ENCODE measurements at places on chromosomes 6 and 20.

DNA sequence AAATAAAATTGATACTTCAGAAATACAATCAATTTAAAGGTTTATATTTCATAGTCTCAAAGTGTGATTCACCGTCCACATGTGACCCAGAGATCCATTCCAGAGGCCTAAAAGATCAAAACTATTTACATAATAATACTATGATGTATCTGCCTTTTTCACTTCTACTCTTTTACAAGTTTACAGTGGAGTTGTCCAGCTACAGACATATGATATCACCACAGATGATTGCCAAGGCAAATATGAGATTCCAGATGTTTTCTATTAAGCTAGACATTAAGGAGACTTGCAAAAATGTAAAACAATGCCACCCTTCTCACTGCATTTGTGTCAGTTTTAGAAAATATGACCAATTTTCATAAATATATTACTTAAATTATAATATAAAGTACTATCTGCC lies 443.7 kb downstream of the GJA1 start:
- DNase-seq: no peak

DNA sequence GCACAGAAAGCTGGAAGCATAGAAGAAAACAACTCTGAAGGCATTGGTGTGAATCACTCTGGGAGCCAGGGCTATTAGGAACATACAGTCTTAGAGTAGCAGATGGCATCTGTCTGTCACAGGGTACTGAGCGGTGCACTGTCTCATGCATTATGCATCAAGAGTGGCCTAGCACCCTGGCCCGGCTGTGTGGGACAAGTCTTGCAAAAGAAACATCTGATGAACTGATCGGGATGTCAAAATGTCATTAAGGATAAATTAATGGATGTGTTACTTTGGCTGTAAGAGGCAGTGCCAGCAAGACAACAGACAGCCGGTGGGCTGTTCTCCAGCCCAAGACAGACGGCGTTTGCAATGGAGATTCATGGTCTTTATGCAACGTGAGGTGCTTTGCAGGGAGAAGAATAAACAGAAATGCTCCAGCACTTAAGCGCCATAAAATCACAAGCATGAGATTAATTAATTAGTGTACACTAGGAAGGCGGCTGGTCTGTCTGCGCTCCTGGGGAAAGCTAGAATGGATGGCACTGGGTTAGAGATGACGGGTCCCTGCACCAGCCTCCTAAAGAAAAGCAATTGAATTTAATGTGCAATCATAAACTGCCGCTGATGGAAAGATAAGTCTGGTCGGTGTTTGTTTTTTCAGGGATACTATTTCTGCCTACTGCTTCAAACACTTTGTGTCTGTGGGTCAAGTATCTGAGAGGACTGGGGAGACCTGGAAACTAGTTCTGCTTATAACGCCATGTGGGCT lies 600.6 kb upstream of the CHD6 start:
- no peak for DNase-seq

DNA sequence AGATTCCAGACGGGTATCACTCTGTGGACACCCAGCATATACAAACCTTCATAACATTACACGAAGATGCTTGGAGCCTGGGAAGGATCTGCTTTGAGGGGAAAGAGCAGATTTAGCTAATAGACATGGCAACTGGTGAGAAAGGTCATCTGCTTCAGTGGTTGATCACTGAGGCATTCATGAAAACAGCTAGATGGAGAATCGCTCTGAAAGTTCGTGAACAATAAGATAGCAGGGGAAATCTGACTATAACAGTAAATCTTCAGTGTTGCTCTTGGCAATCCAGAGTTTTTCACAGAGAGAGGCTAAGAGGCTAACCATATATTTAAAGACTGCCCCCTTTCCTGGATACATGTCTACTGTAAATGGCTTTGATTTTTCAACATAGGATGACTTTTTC lies 245.3 kb downstream of the FARS2 start:
- DNase-seq: no peak

DNA sequence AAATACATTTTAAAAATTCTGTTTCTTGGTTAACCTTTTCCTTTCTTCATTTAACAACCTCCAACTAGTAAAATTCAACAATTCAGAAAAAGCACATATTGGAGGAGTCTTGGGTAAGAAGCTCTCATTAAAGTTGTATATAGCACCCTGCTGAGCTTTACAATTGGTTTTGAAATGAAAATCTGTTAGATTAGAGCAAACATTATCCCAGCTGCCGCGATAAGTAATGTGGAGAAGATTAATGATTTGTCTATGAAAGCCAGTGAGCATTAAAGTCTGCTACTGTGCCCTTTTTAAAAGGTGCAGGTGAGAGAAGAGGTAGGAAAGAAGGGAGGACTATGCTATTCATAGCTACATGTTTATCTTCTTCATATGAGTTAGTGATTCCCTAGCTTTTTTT lies 201.5 kb downstream of the ZFAND3 start:
- no peak for DNase-seq

GRCh38 chr6:35611240-35611639 lies 77.5 kb downstream of the FKBP5 start:
- DNase-seq: no peak

DNA sequence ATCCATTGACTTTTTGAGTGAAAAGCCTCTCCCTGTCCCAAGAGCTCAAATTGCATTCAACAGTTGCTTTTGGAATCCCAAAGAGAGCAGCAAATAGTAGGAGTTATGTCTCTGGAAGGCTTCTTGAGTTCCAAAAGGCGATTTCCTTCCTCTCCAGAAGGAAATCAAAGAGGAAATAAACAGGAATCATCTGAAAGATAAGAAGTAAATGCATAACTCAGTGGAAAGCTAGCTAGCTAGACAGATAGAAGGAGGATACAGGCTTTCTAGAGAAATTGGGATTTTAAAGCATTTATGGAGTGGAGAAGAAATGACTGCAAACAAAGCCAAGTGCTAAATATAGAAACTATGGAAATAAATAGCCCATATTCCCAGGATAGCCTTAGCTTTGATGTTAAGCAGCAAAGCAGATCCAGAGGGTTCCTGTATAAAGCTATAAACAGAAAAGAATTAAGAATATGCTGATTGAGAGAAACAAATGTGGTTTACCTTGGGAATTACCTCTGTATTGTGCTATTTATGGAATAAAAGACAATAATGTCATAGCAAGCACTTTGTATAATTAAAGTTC lies 214.7 kb downstream of the PLCB1 start:
- no peak for DNase-seq
